EL (cell line): ENCODE measurements at places on chromosomes 3 and 15.

DNA sequence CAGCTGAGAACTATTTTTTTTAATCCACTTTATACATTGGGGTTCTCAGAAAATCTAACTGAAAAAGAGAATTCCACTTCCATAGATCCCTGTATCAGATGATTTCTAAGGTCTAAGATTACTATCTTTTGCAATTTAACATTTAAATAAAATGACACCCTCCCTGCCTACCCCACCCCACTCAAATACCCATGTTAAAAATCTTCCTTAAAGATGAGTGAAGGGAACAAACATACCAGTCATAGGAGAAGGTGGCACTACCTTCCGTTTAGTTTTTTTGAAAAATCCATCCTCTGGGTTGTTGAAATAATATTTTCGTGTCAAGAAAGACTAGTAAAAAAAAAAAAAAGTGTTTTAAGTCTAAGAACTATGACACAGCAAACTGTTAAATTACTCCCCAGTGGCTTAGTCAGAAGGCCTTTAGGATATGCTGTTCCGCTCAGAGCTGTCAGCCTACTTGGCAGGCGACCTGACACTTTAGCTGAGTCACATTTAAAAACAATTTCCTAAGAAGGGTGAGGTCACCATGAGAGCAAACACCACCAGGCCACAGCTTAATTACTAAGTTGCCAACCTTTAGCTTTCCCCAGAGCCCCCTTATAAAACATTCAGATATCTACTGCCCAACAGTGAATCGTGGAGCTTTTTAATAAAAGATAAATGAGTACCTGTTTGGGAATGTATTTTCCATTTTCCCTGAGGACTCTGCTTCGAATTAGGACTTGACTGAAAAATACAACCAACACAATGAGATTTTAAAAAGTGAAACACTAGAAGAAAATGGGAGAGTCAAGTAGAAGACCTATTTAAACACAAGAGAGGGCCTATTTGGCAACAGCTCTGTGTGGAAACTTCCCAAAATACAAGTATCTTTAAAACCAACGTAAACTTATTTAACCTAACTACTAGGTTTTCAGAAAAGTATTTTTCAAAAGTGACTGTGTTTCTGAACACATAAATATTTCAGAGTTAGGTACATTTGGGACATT, 9.6 kb downstream of the EMC3 start:
- peak; percentile 96 for DNase-seq

- DNase-seq: no peak
Measured at GRCh38 chr15:96413657-96414056, 83.2 kb downstream of the NR2F2 start.

- no peak for DNase-seq
Measured at GRCh38 chr3:68256635-68257223, 602.3 kb upstream of the SUCLG2 start.

DNA sequence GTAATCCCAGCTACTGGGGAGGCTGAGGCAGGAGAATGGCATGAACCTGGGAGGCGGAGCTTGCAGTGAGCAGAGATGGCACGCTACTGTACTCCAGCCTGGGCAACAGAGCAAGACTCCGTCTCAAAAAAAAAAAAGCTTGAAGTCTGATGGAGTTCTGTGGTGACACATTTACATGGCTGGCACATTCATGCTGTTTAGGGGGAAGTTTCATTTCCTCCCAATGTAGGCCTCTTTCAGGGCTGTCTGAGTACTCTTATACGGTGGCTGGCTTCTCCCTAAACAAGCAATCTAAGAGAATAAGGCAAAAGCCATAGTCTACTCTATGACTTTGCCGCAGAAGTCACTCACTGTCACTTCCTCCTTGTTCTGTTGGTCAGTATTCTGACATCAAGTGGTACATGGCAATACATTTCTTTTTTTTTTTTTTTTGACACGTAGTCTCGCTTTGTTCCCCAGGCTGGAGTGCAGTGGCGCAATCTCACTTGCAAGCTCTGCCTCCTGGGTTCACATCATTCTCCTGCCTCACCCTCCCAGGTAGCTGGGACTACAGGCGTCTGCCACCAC, 41.2 kb downstream of the OIP5 start:
- no peak for DNase-seq

DNA sequence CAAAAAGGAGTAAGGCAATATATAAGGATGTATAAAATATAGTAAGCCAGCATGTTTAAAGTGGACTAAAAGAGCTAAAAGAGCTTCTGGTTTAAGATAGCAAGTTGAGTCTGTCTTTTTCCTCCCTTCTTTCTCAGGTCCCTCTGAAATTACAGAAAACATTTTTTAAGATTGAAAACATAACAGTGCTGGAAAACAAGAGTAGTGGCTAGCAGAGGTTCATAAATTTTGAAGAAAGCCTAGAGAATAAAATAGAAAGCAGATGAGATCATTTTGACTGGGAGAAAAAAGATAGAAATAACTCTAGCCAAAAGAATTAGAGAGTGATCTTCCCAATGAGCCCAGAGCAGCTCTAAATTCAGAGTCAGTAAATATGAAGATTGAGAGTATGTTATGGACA, 41.9 kb downstream of the ATP8B4 start:
- no peak for DNase-seq

- peak; percentile 41 for DNase-seq
Measured at GRCh38 chr15:31867536-31868442, 162.5 kb upstream of the CHRNA7 start.

- DNase-seq: peak; percentile 91
Measured at GRCh38 chr3:99878005-99878404, 60.3 kb downstream of the CMSS1 start.

GRCh38 chr3:188209034-188209433, 55.1 kb downstream of the LPP start:
- DNase-seq: no peak

GRCh38 chr15:72179950-72180581, 17.5 kb downstream of the GRAMD2A start:
- no peak for DNase-seq

DNA sequence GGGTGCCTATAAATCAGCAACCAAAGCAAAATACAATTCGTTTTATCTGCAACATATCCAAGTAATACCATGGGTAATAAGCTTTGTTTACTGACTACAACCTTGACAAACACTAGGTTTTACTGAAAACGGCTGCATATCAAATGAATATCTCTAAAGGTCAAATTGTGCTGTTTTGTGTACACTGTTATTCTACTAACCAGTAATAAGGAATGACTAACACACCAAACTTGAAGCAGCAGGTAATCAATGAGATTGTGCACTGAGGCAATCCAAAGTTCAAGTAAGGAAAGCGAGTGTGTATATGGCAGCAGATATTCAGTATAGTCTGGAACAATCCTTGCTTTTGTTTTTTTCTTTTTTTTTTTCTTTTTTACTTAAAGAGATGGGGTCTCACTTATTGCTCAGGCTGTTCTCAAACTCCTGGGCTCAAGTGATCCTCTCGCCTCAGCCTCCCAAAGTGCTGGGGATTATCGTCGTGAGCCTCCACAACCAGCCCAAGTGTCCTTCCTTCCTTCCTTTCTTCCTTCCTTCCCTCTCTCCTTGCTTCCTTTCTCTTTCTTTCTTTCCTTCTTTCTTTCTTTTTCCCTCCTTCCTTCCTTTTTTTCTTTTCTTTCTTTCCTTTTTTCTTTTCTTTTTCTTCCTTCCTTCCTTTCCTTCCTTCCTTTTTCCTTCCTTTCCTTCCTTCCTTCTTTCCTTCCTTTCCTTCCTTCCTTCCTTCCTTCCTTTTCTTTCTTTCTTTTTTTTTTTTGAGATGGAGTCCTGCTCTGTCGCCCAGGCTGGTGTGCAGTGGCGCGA, 34.9 kb downstream of the AP3S2 start:
- DNase-seq: no peak

DNA sequence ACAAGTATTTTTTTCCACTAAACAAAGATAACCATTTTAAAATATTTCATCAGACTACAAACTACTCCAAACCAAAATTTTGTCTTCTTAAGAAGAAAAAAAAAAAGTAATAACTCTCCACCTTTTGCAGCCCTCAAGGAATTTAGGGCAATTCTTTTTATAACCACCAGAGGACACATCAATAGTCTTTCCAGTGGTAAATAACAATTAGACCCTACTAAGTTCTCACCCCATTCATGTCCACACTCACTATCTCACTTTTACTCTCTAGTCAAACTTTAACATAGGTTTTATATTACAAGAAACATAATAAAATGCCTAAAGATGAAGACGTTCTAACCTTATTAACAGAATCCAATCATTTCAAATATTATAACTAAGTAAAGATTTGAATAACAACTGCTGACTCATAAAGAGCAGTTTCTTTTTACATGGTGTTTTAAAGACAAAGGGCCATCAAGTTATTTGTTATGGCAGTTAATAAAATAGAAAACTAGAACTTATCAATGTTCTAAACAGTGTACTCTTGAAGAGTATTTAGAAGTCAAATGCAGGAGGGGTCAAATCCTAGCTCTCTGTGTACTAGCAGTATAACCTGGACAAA, 33.0 kb downstream of the CCDC39 start:
- DNase-seq: no peak

- no peak for DNase-seq
Measured at GRCh38 chr3:77326586-77326985, 286.7 kb downstream of the ROBO2 start.

DNA sequence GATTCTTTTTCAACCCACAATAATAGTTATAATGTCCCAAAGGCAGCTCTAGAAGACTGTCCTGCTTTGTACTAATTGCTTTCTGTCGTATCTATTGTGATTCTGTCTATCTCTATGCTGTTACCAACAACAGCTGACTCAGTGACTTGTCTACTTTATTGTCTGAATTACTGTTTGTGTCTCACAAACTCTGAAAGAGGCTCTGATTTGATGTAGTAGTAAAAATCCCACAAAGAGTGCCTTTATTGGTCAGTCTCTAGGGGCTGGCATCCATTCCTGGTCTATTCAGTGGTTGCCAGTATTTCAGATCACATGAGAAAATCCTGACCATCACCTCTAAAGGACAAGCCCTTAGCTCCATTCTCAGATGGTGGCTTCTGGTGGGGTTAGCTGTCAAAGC, 254.2 kb downstream of the NSUN3 start:
- no peak for DNase-seq

GRCh38 chr3:179416681-179417080, 34.6 kb downstream of the GNB4 start:
- peak; percentile 19 for DNase-seq

GRCh38 chr3:5006755-5007202, 27.5 kb downstream of the BHLHE40 start:
- no peak for DNase-seq

GRCh38 chr3:196662033-196662432, 22.5 kb downstream of the NRROS start:
- no peak for DNase-seq

- no peak for DNase-seq
Measured at GRCh38 chr3:129557548-129557894, 14.5 kb downstream of the H1-8 start.

- DNase-seq: peak; percentile 84
Measured at GRCh38 chr3:190017521-190018288, 103.0 kb downstream of the P3H2 start.

DNA sequence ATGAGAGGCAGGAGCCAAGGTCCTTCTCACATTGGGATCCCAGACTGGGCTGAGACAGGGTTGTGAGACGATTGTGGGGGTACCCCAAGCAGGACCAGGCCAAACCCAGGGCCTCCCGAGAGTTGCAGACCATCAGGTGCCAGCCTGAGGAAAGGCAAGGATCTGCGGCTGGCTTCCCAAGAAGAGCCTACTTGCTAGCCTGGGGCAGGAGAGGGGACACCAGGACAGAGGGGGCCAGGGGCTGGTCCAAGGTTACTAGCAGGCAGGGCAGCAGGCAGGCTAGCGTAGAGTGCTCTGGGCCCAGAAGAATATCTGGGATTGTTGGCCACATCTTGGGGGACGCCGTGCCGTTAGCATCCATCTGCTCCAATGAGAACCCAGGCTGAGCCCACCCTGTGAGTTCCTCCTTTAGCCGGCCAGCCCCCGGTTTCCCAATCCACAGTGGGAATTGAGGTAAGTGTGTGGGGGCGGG, 546 bp downstream of the CISH start:
- DNase-seq: no peak

- DNase-seq: no peak
Measured at GRCh38 chr3:133277813-133278212, 122.0 kb upstream of the BFSP2 start.

- DNase-seq: no peak
Measured at GRCh38 chr3:46070595-46071093, 43.4 kb upstream of the XCR1 start.

GRCh38 chr3:54538346-54538745, 389.5 kb downstream of the LRTM1 start:
- DNase-seq: no peak

- DNase-seq: no peak
Measured at GRCh38 chr3:48857641-48858040, 10.0 kb upstream of the PRKAR2A start.

- DNase-seq: no peak
Measured at GRCh38 chr15:70420948-70421482, 323.3 kb upstream of the TLE3 start.

DNA sequence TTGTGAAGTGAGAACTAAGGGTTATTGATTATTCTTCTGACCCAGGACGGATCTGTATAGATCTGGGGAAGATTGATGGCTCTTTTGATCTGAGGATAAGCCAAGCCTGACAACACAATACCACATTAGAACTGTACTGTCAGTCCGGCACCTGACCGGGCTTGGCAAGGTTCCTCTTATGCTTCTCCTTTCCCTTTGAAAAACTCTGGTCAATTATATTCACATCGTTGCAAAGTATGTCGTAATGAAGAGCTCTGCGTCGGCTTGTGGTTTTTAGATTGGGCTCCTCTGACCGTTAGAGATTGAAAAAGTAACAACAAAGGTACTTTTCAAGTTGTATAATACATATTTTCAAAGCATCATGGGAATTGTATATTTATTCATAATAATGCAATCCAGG, 389.8 kb downstream of the NR2F2 start:
- DNase-seq: no peak

GRCh38 chr15:74788683-74789151, 6.8 kb downstream of the CSK start:
- DNase-seq: no peak

- DNase-seq: no peak
Measured at GRCh38 chr15:45799508-45799907, 164.7 kb downstream of the SQOR start.

- DNase-seq: no peak
Measured at GRCh38 chr3:122003606-122004005, 18.4 kb downstream of the ILDR1 start.

DNA sequence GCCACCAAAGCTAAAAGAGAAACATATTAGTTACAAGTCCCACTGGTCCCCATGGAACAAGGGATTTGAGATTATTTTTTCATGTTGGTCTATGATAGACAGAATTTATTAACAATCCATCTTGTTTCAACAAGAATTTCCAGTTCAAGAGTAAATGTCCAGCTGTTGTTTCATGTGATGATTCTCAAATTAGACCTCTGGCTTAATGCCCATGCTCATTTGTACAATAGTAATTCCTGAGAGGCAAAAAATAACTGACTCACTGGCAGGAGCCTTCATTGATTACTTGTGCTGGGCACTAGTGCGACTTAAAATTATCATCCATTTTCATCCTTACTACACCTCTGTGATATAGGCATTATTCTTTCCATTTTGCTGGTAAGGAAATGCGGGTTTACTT, 171.3 kb downstream of the ITPR1 start:
- no peak for DNase-seq

- DNase-seq: no peak
Measured at GRCh38 chr3:10187290-10187876, 22.7 kb downstream of the IRAK2 start.
